ENCODE measurements at places on chromosomes 3 and 15. TPM values are rescaled to one million over a fixed set of nuclear protein-coding genes. Genes with fewer than 3 reads are reported as not detected.

DNA sequence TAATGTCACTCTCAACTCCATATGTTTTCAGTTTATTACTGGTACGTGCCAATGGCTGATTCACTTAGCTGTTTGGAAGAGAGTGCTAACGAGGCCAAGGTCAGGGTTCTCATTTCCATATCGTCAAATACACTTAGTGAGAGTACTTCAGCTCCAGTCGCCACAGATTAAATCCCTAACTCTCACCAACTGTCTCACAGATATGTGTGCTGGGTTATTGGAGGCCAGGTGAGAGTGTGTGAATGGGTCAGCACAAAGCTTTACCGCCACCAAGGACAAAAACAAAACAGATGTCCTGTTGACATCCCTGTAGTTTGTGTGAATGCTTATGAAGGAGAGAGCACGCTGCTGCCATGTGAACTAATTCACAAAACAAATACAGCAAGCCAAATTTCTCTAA is 133.5 kb upstream of the TBL1XR1 start:
- no peaks in the 10 kb centered on the region for H3K4me1 ChIP-seq
- no peak overlapping the region for H3K4me3 ChIP-seq
- no peaks in the 10 kb centered on the region for H3K36me3 ChIP-seq
- no peak overlapping the region for H3K27ac ChIP-seq
- H3K27me3 ChIP-seq = no peaks in the 10 kb centered on the region

PRR20G gene
- not detected for total RNA-seq

HIGD2B gene
- not detected for total RNA-seq

DNA sequence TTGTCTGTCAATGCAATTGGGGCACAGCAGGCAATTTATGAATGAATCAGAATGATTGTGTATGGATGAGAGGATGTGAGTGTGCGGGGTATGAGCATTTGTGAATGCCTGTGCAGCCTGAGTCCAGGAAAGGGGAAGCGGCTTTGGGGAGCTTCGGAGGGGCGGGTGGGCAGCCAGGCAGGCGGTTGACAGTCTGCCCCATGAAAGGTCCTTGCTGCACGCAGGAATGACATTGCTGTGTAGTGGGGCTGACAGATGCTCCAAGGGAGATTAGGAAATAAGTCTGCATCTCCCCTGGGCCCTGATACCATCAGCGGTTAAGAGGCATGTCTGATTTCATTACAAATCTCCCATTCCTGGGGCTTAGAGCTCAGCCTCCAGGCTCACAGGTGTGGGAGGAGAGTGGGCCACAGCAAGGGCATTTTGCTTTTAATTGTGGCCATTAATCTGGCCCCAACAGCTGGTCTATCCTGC is 26.4 kb upstream of the TSPAN3 start:
- H3K27ac ChIP-seq = no peak overlapping the region
- no peaks in the 10 kb centered on the region for H3K4me1 ChIP-seq
- no peak overlapping the region for H3K4me3 ChIP-seq
- H3K36me3 ChIP-seq = no peaks in the 10 kb centered on the region
- H3K27me3 ChIP-seq = no peaks in the 10 kb centered on the region

Measured in neural progenitor cell (in vitro differentiated cells).